ENCODE measurements at places on chromosomes 5 and 9. TPM values are rescaled to one million over a fixed set of nuclear protein-coding genes. Genes with fewer than 3 reads are reported as not detected.

The AGXT2 gene
- total RNA-seq: not detected

The NEUROG1 gene
- not detected for total RNA-seq

The ANKRD31 gene
- not detected for total RNA-seq

The EQTN gene
- not detected for total RNA-seq

The EXD3 gene
- total RNA-seq: 9.2 TPM

The GNA14 gene
- 0.15 TPM for total RNA-seq

The ARID3C gene
- 0.33 TPM for total RNA-seq

The SERF1A gene
- 5.1 TPM for total RNA-seq

Measured in Panc1 (cell line).